ENCODE measurements at places on chromosomes 12 and 14.

DNA sequence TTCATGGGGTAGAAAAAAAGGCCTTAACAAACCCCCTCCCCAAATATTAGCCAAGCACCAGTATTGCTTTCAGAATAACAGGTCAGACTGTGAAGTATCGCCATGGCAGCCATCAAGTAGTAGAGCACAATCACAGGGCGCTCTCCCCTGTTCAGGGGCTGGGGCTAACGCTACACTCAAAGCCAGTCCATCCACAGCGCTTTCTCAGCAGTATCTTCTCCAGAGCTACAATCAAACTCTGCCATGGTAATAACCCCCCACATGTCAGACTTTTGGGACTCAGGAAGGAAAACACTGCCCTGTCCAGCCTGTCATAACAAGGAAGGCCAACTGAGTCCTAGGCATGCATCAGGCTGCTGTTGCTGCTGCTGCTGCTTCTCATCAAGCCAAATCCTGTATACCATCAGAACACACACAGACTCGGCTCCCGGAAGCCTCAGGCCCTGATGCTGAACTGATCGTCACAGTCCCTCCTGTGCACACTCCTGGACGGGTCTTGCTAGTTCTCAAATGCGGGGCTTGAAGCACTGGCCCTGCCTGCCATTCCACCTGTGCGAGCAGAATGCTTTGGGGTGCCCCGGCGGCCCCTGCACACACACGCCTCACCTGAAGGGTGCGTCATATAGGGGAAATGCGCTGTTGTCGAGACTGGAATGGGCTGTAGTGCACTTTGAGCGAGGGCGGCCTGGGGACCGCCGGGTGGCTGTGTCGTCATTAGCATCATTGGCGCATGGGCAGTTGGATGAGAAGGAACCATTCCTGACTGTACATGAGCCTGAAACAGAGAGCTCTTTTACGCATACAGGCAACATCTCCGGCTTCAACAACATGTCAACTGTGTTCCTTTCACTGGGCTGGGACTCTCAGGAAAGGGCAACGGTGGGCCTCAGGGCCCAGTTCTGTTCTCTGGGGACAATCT lies 47.6 kb downstream of the SH2B3 start:
- DNase-seq: no peak

- DNase-seq: peak; percentile 52
Measured at GRCh38 chr12:56629459-56630179, 507 bp downstream of the BAZ2A start.

- no peak for DNase-seq
Measured at GRCh38 chr14:34632411-34632978, 2.5 kb upstream of the SNX6 start.

GRCh38 chr14:89684139-89684538 lies 267.1 kb upstream of the FOXN3 start:
- no peak for DNase-seq

DNA sequence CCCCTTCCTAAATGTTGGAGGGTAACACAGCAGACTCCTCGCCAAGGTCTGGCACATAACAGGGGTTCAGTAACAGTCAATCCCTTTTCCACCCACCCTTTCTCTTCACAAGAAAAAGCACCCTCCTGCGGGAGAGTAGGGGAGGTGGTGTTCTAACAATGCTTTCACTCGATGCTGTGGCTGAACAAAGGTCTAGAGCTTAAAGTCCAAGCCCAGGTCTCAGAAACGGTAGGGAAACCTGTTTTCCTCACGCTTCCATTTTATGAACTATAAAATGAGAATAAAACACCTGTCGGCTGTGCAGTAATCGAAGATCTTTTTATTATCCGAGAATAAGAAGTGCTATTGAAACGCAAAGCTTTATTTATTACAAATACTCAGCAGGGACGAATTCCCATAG lies 20.9 kb upstream of the CACNA2D4 start:
- no peak for DNase-seq

- no peak for DNase-seq
Measured at GRCh38 chr14:100148837-100149731, 10.4 kb downstream of the DEGS2 start.

DNA sequence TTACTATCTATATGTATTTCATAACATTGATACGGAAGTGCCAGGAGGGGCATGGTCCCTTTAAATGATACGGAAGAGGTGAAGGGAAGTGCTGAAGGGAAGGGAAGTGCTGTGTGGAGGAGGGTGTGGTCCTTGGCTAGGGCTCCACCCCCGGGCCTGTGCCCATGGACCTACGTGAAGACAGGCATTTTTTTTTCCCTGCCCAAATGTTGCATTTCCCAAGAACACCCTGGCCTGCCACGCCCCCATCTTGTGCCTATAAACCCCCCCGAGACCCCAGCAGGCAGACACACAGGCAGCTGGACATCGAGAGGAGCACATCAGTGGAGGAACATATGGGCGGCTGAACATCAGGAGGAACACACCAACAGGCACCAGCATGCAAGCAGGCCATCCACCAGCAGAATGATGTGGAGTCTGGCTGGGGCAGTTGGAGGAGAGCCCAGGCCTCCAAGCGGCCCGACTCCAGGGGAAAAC lies 134.1 kb downstream of the SLC41A2 start:
- no peak for DNase-seq

DNA sequence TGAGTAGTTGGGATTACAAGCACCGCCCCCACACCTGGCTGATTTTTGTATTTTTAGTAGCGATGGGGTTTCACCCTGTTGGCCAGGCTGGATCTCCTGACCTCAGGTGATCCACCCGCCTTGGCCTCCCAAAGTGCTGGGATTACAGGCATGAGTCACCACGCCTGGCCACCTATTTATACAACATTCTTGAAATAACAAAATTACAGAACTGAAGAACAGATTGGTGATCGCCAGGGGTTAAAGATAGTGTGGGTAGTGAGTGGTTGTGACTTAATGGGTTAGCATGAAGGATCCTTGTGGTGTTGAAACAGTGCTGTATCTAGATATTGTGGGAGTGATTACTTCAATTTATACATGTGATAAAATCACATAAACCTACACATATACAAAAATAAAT lies 7.4 kb downstream of the GLIPR1L1 start:
- no peak for DNase-seq

DNA sequence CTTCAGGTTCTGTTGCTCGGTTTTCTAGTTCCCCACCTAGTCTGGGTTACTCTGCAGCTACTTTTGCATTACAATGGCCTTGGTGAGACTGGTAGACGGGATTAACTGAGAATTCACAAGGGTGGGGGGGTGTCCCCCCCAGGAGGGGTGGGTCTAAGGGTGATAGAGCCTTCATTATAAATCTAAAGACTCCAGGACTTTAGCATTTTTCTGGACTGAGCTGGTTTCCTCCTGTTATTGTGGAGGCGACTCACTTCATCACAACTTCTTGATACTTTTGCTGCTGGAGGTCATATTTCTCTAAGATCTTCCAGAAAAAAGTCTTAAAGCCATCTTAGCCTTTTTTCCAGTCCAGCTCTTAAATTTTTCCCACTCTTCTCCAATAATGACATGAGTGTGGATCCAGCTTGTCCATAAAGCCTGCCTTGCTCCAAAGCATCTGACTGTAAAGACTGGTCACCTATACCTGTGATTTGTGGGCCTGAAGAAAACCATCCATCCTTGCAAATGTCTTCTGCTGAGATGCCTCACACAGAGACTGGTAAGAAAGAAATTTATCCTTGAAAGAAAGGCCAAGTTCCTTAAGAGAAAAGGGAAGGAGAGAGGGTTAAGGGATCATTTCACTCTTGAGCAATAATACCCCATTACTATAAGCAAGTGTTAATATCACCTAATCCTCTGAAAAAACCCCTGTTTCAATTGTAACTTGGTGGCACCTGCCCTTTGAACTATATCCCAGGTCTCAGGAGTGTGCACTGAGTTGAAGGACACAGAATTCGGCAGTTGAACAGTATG lies 19.7 kb upstream of the SLC2A14 start:
- no peak for DNase-seq

GRCh38 chr14:85252011-85252410 lies 277.9 kb upstream of the FLRT2 start:
- DNase-seq: no peak

DNA sequence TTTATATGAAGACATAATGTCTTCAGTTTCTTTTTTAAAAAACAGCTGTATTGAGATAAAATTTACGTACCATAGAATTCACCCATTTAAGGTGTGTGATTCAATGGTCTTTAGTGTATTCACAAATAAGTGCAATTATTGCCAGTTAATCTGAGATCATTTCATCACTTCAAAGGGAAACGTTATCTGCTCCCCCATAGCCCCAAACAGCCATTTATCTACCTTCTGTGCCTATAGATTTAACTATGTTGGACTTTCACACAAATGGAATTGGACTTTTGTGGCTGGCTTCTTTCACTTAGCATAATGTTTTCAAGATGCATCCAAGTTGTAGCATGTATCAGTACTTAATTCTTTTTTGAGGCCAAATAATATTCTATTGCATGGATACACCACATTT lies 9.7 kb downstream of the PNP start:
- DNase-seq: no peak

DNA sequence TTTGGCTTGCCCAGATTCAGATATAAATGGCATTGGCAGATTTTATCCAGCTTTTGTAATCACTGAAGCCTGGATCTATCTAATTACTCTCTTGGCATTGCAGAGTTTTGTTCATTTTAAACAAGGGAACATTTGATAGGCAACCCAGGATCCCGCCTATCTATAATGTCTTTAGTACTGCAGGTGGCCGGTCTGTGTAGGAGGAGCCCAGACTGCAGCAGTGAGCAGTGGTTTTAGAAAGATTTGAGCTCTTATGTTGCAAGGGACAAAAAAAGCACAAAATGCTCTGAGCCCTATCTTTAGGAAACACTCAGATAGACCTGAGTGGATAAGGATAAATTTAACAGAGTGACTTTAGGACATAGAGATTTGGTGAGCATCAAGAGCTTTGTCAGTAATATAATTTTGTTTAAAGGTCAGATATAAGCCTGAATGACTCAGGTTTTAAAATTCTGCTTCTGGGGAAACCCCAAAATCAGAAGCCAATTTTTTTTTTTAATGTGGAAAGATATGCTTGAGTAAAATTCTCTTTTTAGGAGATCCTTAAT lies 165.5 kb downstream of the SLC5A8 start:
- DNase-seq: no peak

DNA sequence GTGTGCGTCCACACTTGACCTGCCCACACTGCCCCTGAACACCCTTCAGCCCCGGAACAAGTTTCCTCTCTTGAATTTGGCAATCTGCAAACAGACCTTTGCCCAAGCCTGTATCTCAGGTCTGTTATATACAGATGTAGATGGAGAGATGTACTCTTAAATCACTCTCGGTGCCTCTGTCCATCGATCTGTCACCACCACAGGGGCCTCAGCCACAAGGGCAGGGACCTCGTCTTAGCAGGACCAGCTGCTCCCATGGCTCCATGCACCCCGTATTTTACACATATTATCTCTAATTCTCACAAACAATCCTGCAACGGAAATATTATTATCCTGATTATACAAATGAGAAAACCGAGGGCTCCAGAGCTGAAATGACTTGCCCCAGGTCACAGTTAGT lies 313.4 kb downstream of the BCL11B start:
- no peak for DNase-seq

GRCh38 chr12:5072311-5072710 lies 28.6 kb downstream of the KCNA5 start:
- no peak for DNase-seq

- DNase-seq: no peak
Measured at GRCh38 chr12:130577351-130577750, 138.7 kb downstream of the RIMBP2 start.

All from T-helper 22 cell (primary cell).